Subcutaneous preadipocyte (primary cell): ENCODE measurements at places on chromosomes 7 and 10. TPM values are rescaled to one million over a fixed set of nuclear protein-coding genes. Genes with fewer than 3 reads are reported as not detected.

Gene UNC5B
- 9.9 and 13.9 TPM in 2 replicates for total RNA-seq

Gene CTAGE4
- under 0.01 TPM in 1 of 2 replicates, not detected in the other for total RNA-seq

Gene SAP25
- total RNA-seq: 0.20 TPM in 1 of 2 replicates, not detected in the other

Gene EN2
- total RNA-seq: not detected in 2 replicates

Gene BMPER
- total RNA-seq: 10.2 and 16.2 TPM in 2 replicates

Gene SLC13A4
- 0.98 and 1.5 TPM in 2 replicates for total RNA-seq

Gene LRRC18
- total RNA-seq: not detected in 2 replicates
